ENCODE measurements at places on chromosomes 6 and 20.

DNA sequence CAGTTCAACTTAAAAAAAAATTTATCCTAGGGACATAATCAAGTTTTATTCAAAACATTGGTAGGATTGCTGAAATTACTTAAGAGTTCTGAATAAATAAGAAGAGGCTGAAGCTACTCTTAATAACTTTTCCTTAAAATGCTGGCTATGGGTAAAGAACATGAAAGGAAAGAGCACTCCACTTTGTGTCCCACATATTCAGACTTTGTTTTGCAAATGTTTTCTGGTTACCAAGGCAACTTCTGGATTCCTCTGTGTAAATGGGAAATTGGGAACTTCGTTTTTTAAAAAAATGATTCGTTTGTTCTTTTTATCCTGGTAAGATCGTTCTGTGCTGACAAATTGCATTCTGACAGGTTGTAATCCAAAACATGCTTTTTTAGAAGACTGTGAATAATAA is 115.0 kb downstream of the KIF6 start:
- no peak overlapping the region for H3K27ac ChIP-seq
- H3K4me1 ChIP-seq = no peaks in the 10 kb centered on the region
- peaks cover 26% of the 10 kb centered on the region for H3K27me3 ChIP-seq
- no peaks in the 10 kb centered on the region for H3K36me3 ChIP-seq
- DNase-seq = no peak
- H3K4me3 ChIP-seq = no peak overlapping the region

DNA sequence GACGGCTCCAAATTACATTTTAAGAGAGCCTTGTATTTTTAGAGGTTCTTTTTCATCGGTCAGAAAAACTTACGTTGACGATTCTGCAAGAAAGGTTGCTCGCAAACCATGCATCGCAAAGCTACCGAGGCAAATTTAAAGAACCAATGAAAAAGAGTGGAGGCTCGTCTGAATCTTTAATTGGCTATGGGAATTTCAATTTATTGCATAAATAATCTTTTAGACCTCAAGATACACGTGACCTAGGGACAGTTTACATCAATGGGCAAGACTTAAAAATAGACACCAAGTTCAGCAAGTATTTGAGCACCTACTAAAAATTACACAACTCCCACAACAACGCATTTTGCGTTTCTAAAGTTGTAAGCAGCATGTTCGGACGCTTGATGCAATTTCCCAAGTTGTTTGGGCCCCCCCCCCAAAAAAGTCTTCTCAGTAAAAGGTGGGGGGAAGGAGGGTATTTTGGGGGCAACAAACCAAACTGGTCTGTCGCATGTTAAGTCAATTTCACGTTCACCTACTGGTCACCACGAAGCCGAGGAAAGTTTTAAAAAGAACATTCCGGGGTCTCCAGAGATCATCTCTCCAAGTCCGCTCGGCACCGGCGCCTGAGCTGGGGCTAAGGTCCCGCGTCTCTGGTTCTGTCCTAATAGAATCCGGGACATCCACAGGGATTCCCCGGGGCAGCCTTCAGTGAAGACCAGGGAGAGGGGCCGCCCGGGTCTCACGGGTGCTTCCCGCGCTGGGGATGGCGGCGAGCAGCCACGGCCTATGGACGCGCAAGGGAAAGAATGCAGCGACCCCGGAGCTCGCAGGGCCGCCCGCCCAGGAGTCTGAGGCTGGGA is 851 bp downstream of the SNX5 start:
- no peaks in the 10 kb centered on the region for H3K27me3 ChIP-seq
- peaks cover 24% of the 10 kb centered on the region for H3K36me3 ChIP-seq
- peaks cover 80% of the 10 kb centered on the region for H3K4me1 ChIP-seq
- peak overlapping the region; percentile 93 for H3K27ac ChIP-seq
- DNase-seq = no peak

DNA sequence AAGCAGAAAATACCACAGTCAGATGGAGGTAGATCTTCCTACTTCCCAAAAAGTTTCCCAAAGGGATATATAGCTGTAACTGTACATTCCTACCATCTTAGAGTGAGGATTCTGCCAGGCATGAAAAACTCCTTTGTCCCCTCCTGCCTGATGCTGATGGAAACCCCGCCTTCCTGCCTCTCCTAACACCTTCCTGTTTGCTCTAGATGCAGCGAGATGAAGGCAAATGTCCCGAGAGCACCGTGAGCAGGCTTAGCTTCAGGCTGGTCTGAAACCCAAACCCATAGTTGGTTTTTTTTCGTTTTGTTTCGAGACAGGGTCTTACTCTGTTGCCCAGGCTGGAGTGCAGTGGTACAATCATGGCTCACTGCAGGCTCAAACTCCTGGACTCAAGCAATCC is 55.6 kb downstream of the MYB start:
- H3K27ac ChIP-seq = no peak overlapping the region
- no peak overlapping the region for H3K4me3 ChIP-seq
- H3K4me1 ChIP-seq = peaks cover 6% of the 10 kb centered on the region

DNA sequence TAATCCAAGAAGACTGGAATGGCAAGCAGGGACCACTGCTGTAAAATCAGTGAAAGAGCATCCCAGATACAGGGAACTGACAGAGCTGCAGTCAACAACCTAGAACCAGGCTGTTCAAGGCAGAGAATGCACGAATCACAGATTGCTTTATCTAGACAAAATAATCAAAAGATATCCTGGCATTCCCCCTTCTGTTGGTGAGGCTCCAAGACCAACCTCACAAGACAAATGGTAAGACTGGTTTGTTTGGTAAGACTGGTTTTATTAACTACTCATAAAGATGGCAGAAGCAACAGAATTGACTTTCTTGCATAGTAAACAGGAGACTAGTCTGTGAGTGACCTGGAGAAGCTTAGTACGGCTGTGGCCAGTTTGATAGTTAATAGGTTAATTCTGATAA is 88.8 kb upstream of the AHI1 start:
- no peaks in the 10 kb centered on the region for H3K27me3 ChIP-seq
- H3K27ac ChIP-seq = no peak overlapping the region
- no peak overlapping the region for H3K4me3 ChIP-seq
- no peak for DNase-seq
- peaks cover 15% of the 10 kb centered on the region for H3K4me1 ChIP-seq

DNA sequence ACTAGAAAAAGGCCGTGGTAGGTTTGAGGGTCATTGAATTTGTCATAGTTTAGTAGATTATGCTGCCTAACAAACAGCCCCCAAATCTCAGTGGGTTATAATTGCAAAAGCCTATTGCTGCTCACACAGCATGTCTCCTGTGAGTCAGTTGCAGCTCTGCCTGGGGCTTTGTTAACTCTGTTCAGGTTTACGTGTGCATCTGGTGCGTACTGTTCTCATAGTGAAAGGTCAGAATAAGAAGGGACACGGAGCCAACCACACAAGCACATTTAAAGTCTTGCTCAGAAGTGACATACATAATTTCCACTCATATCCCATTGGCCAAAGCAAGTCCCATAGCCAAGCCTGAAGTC is 48.1 kb upstream of the BMP2 start:
- H3K27ac ChIP-seq = no peak overlapping the region
- H3K27me3 ChIP-seq = no peaks in the 10 kb centered on the region
- H3K36me3 ChIP-seq = no peaks in the 10 kb centered on the region
- H3K4me3 ChIP-seq = no peak overlapping the region

GRCh38 chr6:121008553-121008952 is 325.7 kb downstream of the TBC1D32 start:
- no peaks in the 10 kb centered on the region for H3K36me3 ChIP-seq
- no peaks in the 10 kb centered on the region for H3K27me3 ChIP-seq
- no peak overlapping the region for H3K4me3 ChIP-seq
- no peaks in the 10 kb centered on the region for H3K4me1 ChIP-seq

DNA sequence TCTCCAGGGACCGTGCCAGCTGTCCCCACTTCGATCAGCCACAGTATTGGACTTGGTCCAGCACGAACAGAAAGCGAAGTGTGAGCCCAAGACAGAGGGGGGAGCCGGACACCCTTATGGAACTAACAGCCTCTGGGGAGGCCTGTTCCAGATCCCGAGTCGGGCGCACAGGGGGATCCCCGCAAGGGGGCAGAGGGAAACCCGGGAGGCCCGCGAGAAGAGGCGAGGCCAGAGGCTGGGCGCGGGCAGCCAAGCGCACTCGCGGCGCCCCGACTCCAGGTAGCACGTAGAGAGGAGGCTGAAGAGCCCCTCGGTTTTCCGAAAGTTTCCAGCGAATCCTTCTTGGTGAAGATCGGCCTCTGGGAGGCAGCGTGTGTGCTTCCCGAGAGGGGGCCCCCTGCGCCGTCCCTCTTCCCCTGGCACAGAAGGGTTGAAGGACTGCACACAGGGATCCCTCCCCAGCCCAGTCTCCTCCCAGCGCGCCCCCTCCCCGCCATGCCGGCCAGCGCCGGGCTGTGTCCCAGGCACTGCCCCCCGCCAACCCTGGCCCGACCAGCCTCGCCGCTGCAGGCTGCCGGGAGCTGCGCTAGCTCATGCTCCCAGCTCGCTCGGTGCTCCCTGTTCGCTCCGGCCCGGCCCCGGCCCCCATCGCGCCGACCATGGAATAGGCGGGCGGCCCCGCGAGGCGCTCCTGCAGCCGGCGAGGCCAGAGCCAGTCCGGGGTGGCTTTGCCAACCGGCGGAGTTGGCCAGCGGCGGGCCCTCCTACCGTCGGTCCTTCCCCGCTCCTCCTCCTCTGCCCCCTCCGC is 577 bp upstream of the SLC24A3 start:
- H3K27ac ChIP-seq = no peak overlapping the region
- H3K4me3 ChIP-seq = peak overlapping the region; percentile 27
- H3K4me1 ChIP-seq = no peaks in the 10 kb centered on the region
- H3K36me3 ChIP-seq = no peaks in the 10 kb centered on the region

DNA sequence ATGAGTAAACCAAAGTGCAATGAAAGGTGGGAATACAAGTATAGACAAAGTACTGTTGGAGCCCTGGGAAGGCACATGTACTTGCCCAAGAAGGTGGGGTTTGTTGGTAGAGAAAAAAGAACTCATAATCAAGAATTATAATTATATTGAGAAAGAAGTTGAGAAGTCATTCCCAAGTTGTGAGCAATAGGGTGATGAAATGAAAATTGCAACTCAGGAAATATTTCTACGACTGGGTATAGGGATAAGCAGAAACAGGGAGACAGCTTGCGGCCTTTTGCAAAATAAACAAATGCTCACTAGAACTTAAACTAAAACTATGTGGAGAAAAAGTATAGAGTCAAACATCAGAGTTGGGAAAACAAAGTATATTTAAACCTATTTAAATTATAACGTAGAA is 250.7 kb upstream of the FAM83B start:
- no peaks in the 10 kb centered on the region for H3K4me1 ChIP-seq
- H3K4me3 ChIP-seq = no peak overlapping the region
- no peaks in the 10 kb centered on the region for H3K27me3 ChIP-seq
- DNase-seq = no peak
- H3K36me3 ChIP-seq = no peaks in the 10 kb centered on the region
- H3K27ac ChIP-seq = no peak overlapping the region

DNA sequence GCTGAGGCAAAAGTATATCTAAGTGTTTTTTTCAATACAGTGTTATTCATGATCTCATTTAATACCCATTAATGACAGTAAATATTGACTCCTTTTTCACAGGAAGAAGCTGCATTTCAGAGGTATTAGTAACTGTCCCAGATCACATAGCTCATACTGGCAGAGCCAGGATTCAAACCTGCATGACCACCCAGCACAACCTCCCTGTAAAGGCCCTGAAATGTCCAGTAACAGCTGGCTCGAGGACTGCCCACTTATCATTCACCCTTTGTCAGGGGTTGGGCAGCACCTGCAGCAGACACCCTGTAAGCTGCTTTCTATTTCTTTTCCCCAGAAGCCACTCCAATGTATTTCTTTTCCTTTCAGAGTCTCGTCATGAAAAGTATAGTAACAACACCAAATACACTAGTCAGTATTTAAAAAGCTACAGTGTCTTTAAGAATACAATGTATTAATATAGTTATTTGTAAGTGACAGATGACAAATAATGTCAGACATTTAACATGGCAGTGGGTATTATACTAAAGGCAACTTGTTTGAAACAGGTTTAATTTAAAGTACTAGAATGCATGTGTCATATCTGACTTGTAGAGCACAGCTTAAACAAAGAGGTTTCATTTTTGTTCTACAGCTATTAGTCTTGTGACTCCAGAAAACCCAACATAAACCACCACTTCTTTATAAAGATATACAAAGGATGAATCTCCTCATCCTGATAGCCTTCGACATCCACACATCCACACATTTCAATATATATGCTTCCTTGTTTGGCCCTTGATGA is 841.6 kb upstream of the GJE1 start:
- H3K27me3 ChIP-seq = no peaks in the 10 kb centered on the region
- no peak for DNase-seq
- H3K36me3 ChIP-seq = peaks cover 1% of the 10 kb centered on the region
- no peak overlapping the region for H3K4me3 ChIP-seq

GRCh38 chr20:1309439-1309847 is 19.5 kb downstream of the SDCBP2 start:
- H3K27ac ChIP-seq = no peak overlapping the region
- peaks cover 5% of the 10 kb centered on the region for H3K4me1 ChIP-seq
- no peak for DNase-seq
- no peaks in the 10 kb centered on the region for H3K27me3 ChIP-seq
- H3K36me3 ChIP-seq = peaks cover 3% of the 10 kb centered on the region

All from central memory CD8-positive, alpha-beta T cell (primary cell).